Activated CD4-positive, alpha-beta T cell treated with anti-CD3 and anti-CD28 coated beads, Interleukin-2, amount 50 U/mL, for 16 hours (primary cell): ENCODE measurements at places on chromosomes 4 and X.
A peak's percentile ranks its signal among the peaks of the same experiment; 100 is the strongest.

DNA sequence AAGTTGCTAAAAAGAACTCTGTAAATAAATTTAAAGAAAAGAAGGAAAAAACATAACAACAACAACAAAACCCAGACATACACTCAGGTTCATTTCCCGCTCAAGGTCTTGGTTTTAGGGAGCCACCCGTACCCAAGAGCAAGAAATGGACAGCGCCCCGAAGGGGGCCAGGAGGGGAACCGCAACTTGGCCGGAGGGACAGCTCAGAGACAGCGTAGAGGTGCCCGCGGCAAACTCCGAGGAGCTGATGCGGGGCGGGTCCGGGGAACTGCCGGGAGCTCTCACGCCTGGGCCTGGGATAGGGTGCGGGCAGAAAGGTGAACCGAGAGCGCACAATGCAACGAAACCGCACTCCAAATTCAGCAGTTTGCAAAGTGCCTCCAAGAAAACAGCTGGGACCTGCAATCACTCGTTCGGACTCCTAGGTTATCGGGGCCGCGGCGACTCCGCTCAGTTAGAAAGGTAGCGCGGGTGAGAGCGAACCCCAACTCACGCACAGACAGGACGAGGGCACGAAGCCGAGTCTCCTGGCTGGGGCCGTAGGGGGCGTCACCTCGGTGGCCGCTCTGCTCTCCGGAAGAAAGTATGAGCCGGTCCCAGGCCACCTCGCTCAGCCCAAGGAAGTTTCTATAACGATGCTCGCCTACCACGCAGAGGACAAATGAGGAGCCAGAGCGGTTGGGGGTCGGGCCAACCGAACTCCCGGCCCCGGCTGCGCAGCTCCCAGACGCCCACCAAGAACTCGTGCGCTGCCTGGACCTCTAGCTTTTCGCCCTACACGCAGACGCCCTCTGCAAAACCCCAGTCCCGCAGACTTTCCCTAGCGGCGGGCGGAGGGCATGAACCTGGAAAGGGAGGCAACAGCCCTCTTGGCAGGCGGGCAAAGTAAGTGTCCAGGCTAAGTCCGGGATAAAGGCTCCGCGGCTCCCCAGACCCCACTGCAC lies 1.4 kb downstream of the NDNF start:
- peak; percentile 24 for DNase-seq

DNA sequence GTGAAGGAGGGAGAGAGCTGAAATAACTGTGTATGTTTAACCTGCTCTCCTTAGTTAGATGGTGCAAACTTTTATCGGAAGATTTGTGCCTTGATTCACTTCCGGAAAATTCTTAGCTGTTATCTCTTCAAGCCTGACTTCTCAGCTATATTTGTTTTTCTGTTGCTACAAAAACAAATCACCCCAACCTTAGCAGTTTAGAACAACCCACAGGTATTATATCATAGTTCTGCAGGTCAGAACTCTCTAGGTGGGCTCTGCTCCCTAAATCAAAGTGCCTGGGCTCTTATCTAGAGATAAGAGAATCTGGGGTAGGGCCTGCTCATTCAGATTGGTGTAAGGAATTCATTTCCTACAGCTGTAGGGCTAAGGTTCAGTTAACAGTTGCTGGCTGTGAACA lies 15.1 kb upstream of the CEP135 start:
- DNase-seq = no peak

- DNase-seq = no peak
These were observed 197.8 kb downstream of the HS3ST1 start for GRCh38 chr4:11230866-11231265.

DNA sequence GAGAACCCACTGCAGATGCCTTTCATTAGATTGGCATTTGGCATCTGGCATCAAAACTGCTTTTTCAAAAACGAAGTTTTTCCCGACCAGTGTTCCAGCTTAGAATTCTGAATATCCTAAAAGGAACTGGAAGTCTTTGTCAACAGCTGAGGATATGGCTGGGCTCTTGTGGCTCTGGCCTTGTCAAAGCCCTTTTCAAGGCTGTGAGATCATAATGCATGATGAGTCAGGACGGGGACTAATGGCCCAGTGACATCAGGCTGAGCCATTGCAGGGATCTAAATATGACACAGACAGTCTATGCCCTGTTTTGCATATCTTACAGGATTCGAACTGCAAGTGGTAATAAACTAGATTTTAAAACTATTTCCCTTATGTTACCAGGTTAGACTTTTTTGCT lies 306.4 kb downstream of the PTTG2 start:
- DNase-seq = peak; percentile 10

- DNase-seq = no peak
These were observed 28.6 kb upstream of the BBS12 start for GRCh38 chr4:122703868-122704267.

GRCh38 chr4:188839704-188840103 lies 700.5 kb downstream of the TRIML1 start:
- no peak for DNase-seq

- DNase-seq = no peak
These were observed 49.2 kb upstream of the TLR2 start for GRCh38 chr4:153634738-153635353.

DNA sequence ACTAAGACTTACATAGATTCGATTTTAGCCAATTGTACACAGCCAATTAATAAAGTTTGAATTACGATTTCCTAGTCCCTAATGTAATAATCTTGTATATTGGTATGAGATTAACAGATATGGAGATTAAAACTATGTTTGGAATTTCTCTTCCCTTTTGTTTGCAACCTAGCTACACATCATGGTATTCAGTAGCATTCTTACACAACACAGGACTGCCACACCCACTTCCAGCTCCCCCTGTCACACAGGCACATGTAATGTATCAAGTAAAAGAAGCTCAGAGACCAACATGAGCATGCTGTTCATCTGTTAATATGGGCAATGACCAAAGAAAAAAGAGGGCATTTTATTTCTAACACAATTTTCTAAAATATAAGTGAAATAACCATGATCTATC lies 12.8 kb downstream of the SLC6A14 start:
- no peak for DNase-seq

- DNase-seq = no peak
These were observed 260.0 kb downstream of the PACRGL start for GRCh38 chr4:20960291-20960690.

- no peak for DNase-seq
These were observed 22.8 kb upstream of the MAML3 start for GRCh38 chr4:140176735-140177134.

DNA sequence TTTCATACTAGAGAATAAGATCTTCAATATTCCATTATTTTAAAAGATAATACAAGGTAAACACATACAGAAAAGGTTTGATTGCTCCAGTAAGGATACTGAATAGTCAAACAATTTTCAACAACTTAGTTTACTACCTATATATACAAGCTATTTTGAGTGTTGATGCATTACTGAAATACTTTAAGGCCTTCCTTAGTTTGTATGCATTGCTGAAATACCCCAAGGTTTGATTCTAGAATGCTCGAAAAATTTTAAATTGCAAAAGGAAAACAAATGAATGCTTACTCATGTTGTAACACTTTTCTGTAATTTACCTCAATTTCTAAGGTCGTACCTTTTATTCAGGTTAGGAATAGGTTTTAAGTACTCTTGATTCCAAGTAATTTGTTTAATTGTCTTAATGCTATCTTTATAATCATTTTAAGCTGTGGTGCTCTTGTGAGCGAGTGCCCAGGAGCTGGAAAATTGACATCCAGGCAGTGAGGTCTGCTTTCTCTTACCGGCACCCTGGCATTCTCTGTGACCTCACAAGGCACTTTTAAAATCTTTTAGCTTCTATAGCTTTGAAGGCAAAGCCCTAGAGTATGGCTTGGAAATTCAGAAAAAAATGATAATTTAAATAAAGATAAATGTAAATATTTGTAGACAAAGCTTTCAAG lies 114.0 kb downstream of the BMPR1B start:
- no peak for DNase-seq

DNA sequence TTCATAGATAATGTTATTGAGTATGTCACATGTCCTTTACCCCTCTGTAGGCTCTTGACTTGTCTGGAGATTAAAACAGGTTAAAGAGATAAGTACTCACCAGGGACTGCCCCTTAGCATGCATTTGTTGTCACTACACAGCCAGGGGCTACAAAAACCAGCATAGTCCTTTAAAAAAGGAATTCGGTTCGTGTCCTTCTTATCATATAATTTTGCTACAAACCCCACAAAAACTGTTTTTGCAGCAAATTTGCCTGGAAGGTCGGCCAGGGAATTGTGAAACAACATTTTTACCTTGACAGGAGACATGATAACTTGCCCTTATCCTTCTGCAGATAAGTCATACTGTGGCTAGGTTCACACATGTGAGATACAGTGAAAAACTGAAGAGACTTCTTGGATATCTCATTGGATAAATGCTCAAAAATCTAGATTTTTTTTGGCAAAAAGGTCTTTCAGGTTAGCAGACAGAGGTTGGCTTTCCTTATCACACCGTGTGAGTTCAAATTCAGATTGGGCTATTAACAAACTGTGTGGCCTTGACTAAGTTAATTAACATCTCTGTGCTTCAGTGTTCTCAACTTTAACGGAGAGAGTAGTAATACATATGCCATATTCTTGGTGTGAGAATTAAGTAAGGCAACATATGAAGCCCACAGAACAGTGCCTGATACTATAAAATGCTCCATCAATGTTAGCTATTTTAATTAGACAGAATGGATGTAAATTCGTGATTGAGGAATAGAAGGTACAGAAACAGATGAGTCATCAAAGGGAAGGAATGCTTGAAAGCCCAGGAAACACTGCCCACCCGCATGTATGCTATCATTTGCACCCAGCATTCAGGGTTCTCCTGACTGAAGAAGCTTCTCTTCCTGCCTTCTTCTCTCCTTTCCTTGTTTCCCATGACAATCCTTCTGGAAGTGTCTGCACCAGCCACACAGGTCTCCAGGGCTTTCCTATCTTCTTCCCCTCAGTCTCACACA lies 30.0 kb downstream of the FAM9C start:
- no peak for DNase-seq

GRCh38 chr4:163139048-163139447 lies 27.6 kb downstream of the NAF1 start:
- DNase-seq = no peak

DNA sequence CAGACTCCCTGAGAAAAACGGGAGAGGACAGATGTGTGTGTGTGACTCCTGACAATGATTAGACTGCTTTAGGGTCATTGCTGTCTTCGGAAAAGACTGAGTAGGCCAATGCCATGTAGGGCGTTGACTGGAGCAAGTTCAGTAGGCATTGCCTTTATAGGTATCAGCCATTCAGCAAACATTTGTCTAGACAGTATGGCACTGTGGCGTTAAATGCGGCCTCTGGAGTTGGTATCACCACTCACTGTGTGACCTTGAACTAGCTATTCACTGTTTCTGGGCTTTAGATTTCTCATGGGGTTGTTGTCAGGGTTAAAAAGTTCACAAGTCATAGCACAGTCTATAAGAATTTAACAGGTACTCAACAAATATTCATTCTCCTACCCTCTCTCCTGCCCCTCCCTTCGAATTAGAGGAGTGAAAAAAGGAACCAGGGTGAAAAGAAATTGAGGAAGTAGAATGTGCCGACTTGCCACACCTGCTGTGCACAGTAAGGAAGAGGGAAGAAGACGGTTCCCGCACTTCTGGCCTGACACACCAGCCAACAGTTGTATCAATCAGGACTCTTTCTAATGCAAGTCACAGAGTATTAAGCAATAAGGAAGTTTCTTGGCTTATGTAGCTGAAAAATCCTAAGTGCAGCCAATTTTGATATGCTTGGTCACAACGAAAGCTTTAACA lies 83.2 kb upstream of the PLAC8 start:
- no peak for DNase-seq

GRCh38 chrX:150036181-150036580 lies 97.9 kb upstream of the EOLA2 start:
- DNase-seq = no peak

DNA sequence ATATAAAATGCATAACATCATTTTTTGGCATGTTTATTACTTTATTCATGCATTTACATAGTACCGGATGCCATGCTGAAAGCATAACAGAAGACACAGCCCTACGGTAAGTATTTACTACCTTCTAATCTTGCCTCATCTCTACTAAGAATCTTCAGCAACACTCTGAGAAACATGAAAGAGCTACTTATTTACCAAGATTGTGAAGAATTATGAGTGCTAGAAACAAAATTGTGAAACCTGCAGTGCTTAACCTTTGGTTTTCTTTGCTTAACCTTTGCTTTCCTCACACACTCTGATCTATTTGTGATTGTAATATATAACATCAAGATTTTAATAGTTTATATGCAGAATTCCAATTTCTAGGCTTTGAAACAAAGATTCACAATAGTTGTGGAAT lies 7.4 kb downstream of the ANTXR2 start:
- DNase-seq = no peak

GRCh38 chrX:133892337-133892736 lies 93.1 kb downstream of the GPC3 start:
- DNase-seq = no peak

DNA sequence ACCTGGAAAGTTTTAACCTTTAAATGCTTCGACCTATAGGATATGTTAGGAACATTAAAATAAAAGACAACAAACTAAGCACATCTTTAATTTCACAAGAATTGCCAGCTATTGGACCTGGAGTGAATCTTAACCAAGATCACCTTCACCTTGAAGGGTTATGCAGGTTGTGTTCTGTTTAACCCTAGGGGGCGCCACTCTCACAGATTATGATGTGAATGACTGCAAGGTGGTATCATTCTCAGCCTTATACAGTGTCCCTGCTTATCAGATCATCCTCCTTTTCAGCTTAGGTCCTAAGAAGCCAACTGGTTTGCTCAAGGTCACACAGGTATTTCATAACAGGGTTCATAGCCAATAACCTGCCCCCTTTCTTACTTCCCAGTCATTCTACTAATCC lies 23.5 kb downstream of the INTS6L start:
- peak; percentile 27 for DNase-seq

DNA sequence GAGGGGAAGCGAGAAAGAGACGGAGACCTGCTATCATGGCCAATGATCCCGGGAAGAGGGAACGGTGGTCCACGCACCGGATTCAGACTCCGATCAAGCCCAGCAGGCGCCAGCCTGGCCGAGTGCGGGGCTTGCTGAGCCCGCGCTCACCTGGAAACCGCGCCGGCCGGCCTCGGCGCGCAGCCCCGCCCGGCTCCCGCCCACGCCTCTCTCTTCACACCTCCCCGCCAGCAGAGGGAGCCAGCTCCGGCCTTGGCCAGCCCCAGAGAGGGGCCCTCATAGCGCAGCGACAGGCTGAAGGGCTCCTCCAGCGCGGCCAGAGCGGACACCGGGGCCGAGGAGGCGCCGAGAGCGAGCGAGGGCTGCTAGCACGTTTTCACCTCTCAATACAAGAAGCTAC lies 36.8 kb upstream of the SPANXN2 start:
- DNase-seq = no peak

GRCh38 chr4:26787461-26788340 lies 72.9 kb upstream of the STIM2 start:
- DNase-seq = peak; percentile 14

DNA sequence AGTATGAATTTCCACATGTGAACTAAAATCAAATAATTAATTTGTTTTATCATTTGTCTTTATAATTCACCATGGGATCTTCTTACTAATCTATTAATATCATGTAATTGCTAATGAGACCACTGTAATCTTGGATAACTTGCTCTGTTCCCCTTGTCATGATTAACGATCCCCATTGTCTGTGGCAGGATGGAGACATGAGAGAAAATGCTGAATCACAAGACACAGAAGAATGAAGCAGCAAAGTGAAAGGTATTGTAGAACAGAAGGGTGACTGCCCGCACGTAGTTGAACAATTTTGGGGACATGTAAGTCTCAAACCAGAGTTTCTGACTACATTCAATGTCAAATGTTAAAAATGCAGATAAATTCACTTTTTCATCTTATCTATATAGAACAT lies 135.2 kb downstream of the EPHA5 start:
- DNase-seq = no peak

- no peak for DNase-seq
These were observed 31.3 kb downstream of the IGFBP7 start for GRCh38 chr4:57078685-57079521.

GRCh38 chr4:4778554-4778953 lies 80.9 kb upstream of the MSX1 start:
- DNase-seq = no peak
